A549 treated with Mapracorat at 1 μM for 4 hours (cell line): ENCODE measurements at places on chromosomes 4 and X. TPM values are rescaled to one million over a fixed set of nuclear protein-coding genes. Genes with fewer than 3 reads are reported as not detected.

Gene IQCM
- total RNA-seq = not detected in 5 replicates

Gene ADAMTS3
- total RNA-seq = 0.02 to 0.14 TPM in 2 of 5 replicates, not detected in the others

Gene MAGEA6
- 11.3 to 13.3 TPM (median 12.0 TPM) in 5 replicates for total RNA-seq

Gene EXOC1
- total RNA-seq = 13.4 to 17.7 TPM (median 14.3 TPM) in 5 replicates

Gene NOX1
- total RNA-seq = 0.07 to 0.14 TPM (median 0.10 TPM) in 3 of 5 replicates, not detected in the others

Gene P2RY4
- not detected in 5 replicates for total RNA-seq

Gene TMA16
- 20.7 to 38.3 TPM (median 25.5 TPM) in 5 replicates for total RNA-seq

Gene PRSS12
- 0.20 to 0.29 TPM (median 0.27 TPM) in 5 replicates for total RNA-seq

Gene F8A2
- not detected in 5 replicates for total RNA-seq

Gene TEX28
- not detected in 5 replicates for total RNA-seq

Gene PTTG2
- not detected in 5 replicates for total RNA-seq

Gene L1CAM
- 16.6 to 21.9 TPM (median 18.2 TPM) in 5 replicates for total RNA-seq

Gene GBA3
- total RNA-seq = not detected in 5 replicates

Gene ADGRG4
- not detected in 5 replicates for total RNA-seq

Gene RAB40A
- 0.13 to 0.14 TPM in 2 of 5 replicates, not detected in the others for total RNA-seq

Gene CENPVL1
- not detected in 5 replicates for total RNA-seq
